ENCODE measurements at places on chromosomes 5 and 9. TPM values are rescaled to one million over a fixed set of nuclear protein-coding genes. Genes with fewer than 3 reads are reported as not detected.

- peak; percentile 45 for DNase-seq
Observed at GRCh38 chr5:162209005-162209605, 141.5 kb downstream of the GABRG2 start.

GRCh38 chr9:87498046-87498810, 561 bp downstream of the DAPK1 start:
- peak; percentile 47 for DNase-seq

The MARCHF11 gene
- not detected for total RNA-seq

DNA sequence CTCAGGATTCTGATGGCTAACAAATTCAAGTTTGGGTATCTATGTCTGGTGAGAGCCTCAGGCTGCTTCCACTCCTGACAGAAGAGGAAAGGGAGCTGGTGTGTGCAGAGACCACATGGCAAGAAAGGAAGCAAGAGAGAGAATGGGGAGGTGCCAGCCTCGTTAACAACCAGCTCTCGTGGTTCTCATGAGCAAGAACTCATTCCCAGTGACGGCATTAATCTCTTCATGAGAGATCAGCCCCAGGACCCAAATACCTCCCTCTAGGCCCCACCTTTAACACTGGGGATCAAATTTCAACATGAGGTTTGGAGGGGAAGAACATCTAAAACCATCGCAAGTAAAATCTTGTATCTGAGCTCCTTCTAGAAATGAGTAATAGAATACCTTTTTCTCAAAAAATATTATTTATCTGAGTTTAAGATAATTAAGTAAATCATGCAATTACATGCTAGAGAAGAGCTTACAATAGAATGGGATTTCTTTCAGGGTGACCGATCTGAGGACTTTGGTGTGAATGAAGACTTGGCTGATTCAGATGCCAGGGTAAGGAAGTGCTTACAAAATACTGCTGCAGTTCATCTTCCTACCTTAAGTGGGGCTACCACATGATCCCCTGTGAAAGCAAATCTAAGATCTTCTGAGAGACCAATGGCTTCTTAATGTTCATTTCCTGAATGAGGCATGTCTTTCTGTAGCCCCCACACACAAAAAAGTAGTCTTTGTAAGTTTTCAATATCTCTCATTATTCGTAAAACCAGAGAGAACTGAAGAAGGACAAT, 11.5 kb downstream of the ANXA1 start:
- DNase-seq: no peak

GRCh38 chr5:40025586-40025985, 600.8 kb upstream of the DAB2 start:
- no peak for DNase-seq

DNA sequence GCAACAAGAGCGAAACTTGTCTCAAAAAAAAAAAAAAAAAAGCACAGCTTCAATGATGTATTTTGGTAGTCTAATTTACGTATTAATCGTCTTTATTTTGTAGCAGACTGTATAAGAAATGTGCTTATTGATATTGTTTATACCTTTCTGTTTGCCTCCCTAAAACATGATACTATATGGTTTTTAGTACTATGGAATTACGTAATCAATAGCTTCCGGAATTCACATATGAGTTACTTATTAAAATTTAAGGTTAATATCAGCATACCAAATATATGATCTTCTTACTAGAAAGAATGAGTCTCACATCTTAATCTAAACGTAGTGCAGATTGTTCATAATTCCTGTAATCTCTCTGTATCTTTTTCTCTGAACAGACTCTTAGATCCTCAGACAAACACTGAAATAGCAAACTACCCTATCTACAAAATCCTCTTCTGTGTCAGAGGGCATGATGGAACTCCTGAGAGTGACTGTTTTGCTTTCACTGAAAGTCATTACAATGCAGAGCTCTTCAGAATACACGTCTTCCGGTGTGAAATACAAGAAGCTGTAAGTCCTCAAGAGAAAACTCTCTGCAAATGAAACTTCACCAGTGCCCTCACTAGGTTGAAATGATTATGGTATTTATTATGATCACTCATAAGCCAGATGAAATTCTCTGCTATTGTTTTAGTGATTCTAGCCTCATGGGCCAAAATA, 44.4 kb upstream of the GPR21 start:
- no peak for DNase-seq

The OR1Q1 gene
- total RNA-seq: not detected

DNA sequence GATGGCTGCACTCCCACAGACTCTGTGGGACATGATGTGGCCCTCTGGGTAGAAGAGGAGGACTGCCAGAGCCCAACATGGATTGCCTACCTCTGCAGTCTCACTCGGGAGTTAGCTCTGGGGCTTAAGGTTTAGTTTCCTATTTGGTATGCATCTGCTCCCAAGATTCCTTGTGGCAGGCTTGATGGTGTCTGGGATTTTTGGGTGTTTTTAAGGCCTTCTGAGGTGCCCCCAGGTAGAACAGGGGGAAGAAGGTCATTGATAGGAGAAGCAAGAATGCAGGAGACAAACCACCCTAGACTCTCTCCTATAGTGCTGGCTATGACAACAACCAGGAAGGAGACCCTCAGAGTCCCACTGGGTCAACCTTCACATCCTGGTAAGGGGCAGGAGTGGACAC, 46.7 kb upstream of the CXCL14 start:
- DNase-seq: no peak

The GNA14 gene
- total RNA-seq: not detected

DNA sequence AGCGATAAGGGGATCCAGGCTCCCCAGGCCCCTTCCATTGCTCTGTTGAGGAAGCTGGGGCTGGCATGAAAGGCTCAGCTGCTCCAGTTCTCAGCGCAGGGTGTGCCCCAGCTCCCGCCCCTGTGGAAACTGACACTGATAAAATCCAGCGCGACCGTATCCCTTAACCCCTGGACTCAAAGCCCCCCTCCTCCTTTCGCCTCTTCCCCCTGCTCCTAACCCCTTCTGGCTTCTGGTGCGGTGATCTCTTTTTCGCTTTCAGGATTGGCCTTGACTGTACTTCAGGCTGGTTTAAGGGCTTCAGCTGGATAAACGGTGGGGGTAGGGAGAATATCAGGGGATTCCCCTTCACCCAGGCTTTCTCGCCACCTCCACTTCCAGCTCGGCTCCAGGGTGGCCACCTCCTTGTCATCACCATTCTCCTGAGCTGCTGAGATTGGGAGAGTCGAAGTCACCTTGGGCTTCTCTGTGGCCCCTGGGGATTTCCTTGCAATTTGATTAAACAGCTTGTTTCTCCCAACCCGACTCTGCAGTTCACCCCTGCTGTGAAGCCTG, 843 bp downstream of the BSPRY start:
- DNase-seq: no peak

GRCh38 chr5:111461255-111461671, 51.1 kb downstream of the STARD4 start:
- peak; percentile 35 for DNase-seq

- DNase-seq: no peak
Observed at GRCh38 chr9:132141948-132142594, 19.8 kb upstream of the NTNG2 start.
